ENCODE measurements at places on chromosomes 2 and 18.
A peak's percentile ranks its signal among the peaks of the same experiment; 100 is the strongest.

DNA sequence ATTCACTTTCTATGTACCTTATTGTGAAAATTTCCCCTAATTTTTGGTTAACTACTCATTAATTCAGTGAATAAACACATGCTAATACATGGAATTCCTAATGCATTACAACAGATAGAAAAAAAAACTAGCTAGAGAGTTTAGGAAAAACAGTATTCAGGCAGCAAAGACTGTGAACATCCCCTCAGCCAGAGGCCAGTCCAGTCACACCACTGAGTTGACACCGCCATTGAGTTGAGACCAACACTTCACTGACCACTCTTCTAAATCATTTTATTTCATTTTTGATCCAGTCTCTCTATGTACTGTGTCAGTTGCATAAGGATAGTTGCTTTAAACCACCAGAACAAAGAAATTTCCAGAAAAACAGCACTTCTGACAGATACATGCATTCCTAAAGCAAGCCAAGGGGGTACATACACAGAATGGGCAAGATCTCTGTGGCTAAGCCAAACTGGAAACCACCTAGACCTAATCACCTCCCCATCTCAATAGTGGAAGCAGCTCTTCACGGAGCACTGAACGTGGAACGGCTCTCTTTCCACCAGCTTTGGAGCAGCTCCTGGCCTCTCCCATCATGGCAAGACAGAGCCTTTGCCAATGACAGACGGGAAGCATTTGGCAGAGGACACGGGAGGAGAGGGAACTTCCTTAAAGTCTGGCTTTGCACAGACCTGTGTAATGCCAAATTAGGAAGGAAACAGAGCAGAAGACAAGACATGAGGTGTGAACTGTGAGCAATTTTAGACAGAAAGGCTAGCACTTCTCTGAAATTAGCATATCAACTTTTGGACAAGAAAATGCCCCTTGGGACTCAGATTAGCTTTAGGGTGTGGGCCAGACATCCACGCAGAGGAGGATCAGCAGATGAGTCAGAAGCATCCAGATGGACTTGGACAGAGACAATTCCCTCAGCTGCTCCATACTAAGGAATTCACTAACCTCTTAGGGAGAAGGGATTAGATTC is 36.4 kb downstream of the CACNB4 start:
- no peak for DNase-seq

DNA sequence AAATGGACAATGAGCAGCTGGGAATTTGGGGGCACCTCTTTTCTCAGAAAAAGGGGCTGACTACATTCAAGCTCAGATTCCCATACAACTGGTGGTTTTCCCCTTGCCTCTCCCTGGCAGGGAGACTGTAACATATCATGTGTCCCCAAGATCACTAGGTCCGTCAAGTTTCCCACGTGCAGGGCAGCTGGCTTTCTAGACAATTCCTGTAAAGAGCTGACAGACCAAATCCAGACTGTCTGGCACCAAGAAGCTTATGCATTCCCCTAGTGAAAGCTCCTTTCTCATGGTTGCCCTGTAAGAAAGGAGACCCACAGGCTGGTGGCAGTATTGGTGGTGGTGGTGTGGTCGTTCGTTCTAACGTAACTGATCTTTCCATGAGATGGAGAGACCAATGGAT is 48.8 kb downstream of the THUMPD2 start:
- no peak for DNase-seq

- no peak for DNase-seq
These were observed 24.2 kb downstream of the TMEM178A start for GRCh38 chr2:39689876-39690275.

GRCh38 chr2:172098650-172099471 is 3.8 kb downstream of the DLX2 start:
- no peak for DNase-seq

DNA sequence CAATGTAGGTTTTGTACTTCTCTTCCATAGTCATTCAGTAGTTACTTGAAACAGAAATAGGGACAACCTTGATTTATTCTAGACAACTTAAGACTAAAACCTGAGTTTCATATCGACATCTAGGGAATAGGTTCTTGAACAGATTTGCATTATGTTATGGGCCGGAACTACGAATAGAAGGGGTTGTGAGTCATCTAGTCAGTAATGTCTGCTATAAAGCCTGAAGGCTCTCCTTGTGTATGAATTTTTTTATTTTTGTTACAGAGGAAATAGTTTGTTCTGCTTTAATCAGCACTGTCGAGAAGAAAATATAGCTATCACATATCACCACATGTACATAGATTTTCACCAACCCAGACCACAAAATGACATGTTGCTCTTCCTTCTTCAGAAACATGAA is 17.3 kb upstream of the TRIM43 start:
- DNase-seq: no peak

DNA sequence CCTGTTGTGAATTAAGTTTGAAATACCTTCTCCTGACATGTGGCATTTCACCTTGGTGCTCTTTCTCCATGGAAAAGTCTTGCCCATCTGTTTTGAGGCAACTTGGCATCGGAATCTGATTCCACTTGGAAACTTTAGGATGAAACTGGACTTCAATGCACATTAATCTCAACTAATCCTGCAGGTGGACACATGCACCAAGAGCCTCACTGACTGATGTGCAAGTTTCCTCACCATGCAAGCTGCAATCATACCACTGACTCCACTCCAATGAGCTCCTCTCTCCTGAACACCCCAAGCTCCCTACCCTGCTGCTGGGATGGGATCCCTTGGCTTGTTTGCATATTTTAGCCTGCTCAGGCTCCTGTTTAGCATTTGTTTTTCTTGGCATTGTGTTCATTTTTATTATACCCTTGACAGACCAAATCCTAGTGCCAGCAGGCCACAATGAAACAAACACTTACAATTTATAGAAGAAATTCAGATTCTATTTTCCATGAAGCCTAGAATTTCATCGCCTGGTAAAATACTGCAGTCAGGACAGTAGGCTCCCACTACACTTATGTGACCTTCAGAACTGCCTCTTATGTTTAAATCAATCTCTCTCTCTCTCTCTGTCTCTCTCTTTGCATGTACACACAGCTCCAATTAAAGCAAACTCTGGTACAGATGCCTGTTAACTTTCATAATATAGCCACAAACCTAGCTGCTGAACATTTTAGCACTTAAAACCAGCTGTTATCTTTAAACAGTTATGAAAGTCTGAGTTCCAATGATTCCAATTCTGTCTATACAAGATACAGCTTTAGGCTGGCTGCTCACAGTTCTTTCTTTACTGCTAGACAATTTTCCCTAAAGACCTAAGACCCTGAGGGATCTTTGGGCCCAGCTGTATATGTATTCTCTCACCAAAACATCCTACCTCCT is 141.5 kb downstream of the OSR1 start:
- no peak for DNase-seq

DNA sequence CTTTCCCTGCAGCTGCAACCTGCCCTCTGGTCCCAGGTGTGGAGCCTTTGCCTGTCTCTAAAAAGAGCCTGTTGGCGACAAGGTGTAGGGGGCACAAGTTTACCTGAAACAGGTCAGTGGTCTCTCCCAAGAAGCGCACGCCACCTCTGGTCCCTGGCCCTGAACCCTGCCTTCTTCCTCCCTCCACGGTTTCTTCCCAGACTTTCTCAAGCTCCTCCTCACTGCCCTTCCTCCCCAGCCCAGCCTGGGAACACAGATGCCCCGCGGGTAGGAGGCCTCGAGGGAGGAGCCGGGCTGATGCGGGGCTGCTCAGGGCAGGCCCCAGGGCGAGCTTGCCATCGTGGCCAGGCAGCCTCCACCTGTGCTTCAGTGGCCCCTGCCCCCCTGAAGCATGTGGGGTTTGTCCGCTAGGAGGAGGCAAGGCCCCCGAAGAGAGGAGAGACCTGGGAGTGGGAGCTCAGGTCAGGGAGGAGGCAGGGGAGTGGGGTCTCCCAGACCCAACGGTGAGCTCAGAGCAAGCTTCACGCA is 89.5 kb downstream of the SMAD7 start:
- no peak for DNase-seq

DNA sequence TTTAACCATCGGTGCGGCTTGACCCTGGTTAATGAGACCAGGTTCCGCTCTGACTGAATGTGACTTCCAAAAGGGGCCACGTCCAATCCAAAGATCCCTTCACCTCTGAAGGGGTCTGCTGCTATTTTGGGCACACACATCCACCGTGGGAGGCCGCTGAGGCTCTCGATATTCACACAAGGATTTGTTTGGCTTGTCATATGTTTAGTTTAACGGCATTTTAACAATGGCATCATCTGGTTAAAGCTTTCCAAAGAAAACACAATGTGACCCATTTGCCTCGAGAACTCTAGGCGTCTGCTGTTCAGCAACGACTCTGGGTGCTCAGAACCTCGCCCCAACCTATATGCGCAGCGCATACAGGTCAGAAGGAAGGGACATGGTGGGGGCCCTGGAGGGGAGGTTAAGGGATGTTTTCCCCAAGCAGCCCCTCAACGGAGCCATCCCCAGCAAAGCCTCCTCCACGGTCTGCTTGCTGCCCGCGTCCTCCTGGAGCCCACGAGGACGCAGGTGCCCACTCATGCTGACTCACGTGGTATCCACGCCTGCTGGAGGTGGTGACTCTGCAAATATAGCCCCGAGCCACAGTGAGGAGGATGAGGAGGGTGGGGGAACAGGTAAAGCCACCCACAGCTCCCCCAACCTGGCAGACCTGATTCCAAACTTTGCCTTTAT is 260.3 kb downstream of the HDAC4 start:
- no peak for DNase-seq

DNA sequence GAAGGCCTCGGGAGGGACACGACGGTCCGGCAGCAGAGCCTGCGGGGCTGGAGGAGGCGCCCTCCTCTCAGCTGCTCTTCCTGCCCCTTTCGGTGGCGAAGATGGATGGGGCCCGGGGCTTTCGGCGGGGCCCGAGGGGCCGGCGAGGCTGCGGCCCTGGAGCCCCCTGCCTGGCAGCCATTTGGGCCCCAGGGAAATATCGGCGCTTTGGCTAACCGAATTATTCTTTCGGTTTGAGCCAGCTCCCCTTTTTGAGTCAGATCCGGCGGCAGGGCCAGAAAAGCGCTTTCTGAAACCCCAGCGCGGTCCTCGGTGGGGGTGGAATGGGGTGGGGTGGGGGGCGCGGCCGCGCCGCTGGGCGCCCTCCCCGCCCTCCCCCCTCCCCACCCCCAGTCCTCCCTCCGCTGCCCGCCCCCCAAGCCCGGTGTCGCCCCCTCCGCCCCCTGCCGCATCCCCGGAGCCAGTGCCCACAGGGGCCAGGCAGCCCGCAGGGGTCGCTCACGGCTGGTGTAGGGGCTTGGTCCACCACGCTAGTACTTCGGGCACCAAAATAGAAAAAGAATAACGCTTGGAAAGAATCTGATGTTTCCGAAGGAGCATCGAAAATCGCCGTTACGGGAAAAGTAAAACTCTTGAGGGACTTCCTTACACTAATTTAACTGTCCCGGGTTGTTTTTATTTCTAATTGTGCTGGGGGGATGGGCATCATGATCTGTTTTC is 9.1 kb upstream of the ARID5A start:
- peak; percentile 50 for DNase-seq

DNA sequence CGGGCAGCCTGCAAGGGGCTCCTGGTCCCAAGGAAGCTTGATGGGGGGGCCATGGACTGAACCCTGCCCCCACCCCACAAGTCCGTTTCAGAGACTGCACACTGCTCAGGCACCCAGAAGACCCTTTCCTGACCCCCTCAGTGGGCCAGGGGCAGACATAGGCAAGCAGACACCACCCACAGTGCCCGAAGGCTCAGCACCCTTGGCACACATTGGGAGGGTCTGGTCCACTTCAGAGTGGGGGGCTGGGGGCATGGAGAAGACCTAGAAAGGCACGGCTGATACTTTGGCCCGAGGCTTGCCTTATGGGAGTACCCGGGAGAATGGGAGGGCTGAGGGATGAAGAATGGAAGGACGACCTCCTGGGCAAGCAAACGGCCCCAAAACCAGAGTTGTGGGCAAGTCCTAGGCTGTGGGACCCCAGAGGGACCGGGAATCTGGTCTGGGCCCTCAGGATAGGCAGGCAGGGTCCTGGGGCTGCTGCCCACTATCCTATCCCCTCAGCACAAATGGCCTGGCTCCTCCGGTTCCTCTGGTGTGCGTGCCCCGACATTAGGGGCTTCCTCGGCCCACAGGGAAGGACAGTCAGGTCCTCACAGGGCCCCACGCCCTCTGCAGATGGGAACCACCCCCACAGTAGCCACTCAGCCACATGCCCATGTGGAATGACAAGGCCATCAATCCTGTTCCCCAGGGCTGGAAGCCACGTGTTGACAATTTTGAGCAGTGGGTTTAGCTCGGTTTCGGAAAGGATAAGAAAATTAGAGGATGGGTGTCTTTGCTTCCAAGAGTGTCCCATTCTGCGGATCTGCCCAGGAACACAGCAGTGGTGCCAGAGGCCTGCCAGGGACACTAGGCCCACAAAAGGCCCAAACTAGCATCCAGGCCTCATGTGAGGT is 15.0 kb upstream of the GPC1 start:
- no peak for DNase-seq

DNA sequence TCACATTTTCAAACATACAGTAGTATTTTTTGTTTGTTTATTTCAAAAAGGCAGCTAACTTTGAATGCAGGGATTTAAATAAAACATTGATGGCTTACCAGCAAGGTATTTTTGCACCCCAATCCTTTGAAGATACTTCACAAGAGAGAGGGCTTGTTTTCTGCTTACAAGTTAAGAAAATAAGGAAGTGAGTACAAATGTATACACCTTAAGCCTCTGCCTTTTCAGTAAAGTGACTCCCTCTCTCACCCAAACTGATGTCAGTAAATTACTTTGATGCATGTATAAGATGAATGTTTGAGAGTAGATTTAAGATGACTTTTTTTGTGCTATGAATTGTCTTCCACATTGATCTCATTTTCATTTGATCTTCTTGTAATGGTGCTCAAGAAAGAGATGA is 820.0 kb downstream of the CPS1 start:
- no peak for DNase-seq

DNA sequence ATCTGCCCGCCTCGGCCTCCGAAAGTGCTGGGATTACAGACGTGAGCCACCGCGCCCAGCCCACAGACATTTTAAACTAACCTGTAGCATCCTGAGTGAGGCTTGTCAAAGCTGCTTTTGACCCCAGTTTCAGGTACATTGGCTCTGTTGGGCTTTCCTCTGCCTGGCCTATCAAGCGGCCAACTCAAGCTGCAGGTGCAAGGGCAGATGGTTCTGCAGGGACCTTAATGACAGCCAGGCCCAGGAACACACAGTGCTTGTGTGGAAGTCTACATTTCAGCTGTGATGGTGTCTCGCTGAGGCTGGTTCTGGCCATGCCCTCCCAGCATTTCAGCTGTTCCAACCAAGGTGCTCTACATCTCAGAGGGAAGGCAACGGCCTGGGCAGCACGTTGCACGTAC is 18.4 kb downstream of the INPP4A start:
- no peak for DNase-seq
